Stimulated activated CD4-positive, alpha-beta T cell treated with anti-CD3 and anti-CD28 coated beads, Interleukin-15, amount 100 ng/mL, for 48 hours (primary cell): ENCODE measurements at places on chromosomes 6 and 20.

DNA sequence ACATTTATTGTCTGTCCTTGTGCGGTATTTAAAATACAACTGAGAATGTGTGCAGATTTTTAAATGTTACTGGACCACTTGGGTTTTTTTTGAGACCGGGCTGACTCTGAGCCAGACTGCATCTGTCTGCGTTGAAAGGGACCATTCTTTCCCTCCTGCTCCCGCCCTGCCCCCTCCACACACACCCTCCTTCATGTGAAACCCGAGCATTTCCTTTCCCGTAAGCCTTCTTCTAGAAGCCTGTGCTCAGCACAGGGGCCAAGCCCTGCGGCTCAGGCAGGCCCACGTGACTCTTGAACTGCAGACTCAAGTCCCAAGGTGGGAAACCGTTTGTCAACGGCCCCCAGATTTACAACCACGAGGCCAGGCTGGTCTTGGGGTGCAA is 82.7 kb upstream of the FOXC1 start:
- DNase-seq, result peak; percentile 12

GRCh38 chr6:154749341-154749740 is 16.1 kb downstream of the SCAF8 start:
- no peak for DNase-seq

DNA sequence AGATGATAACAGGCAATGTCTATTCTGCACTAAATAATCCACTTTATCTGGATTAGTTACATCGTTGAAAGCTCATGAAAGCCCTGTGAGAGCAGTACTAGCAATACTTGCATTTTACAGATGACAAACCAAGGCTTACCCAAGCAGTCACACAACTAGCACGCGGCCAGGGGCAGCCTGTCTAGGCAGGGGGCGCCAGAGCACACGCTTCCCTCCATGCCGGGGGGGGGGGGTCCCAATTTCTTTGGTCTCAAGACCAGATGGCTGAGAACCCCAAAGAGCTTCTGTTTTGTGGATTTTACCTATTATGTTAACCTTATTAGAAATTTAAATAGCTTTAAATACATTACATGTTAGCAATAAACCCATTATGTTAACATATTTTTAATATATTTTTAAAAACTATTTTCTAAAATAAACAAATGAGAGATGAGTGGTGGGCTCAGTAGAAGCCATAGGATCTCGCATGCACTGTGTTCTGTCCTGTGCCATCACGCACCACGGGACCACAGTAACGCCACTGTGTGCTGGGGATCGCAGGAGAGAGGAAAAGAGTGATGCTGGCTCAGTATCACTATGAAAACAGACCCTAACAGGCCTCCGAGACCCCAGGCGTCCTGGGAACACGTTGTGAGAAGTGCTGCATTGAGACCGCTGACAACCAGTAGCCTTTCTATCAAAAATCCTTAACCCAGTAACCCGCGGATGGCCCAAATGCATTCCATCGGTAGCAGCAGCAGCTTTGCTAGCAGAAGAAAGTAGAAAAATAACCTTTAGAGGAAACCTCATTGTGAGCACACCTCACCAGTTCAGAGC is 5.3 kb upstream of the PRR18 start:
- DNase-seq, result no peak

- no peak for DNase-seq
Observed at GRCh38 chr20:20024942-20025341, 7.8 kb downstream of the NAA20 start.

- DNase-seq, result no peak
Observed at GRCh38 chr6:102742028-102742427, 1348.5 kb downstream of the GRIK2 start.

DNA sequence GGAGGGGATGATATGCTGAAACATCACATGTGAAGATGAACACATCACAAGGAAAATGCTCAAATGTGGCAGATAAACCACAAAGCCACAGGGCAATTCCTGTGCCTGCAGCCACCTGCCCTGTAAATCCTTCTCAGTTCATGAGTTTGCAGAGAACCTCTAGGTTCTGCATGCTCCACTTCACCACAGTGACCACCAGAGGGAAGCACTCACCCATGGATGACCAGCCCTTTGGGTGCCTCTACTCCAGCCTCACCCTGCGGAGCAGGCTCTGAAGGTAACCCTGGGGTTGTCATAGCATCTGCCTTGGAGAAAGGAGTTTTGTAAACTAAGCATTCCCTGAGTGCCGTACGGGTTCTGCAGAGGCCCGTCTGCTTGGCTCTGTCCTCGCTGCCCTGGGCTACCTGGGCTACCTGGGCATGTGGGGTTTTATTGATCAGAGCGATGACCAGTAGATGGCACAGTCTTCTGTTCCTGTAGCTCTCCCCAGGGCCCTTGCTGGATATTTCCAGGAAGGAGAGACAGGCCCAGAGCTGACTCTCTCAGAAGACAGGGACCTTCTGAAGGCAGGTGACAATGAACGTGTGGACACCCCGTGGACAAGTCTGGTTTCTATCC is 31.7 kb upstream of the CST1 start:
- DNase-seq, result no peak

GRCh38 chr6:150263765-150264404 is 104.9 kb upstream of the IYD start:
- DNase-seq, result no peak

DNA sequence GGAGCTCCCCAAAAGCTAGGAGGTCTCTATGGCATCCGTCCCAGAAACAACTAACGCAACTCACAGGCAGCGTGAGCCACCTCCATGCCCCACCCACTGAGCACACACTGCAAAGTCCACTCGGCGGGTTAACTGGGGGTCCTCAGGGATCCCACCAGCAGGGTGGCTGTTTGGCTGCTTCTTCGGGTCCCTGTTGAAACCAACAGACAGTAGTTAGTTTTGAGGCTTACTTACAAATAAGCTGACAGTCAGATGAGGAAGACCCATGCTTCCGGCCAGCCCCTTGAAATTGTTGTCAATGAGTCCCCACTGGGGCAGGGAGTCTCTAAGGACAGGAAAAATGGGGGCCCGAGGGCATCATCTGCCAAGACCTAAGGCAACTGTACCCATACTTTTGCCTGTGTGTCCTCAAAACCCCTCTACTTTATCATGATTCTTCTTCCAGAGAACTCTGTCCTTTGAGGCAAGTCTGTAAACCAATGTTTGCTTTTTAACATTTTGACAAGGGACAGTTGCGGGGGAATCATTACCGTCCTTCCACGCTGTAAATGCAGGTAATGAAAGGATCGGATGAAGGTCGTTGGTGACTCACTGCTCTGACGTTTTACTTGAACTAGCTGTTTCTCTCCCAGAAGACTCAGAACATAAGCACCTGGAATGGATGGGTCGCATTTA is 2.2 kb upstream of the PCK1 start:
- no peak for DNase-seq

GRCh38 chr20:13158369-13158768 is 62.7 kb upstream of the ISM1 start:
- DNase-seq, result no peak

GRCh38 chr6:37339741-37340638 is 13.8 kb upstream of the RNF8 start:
- DNase-seq, result no peak

- no peak for DNase-seq
Observed at GRCh38 chr20:47233333-47234188, 122.9 kb downstream of the ZMYND8 start.

GRCh38 chr6:39887692-39888450 is 46.4 kb downstream of the MOCS1 start:
- no peak for DNase-seq

DNA sequence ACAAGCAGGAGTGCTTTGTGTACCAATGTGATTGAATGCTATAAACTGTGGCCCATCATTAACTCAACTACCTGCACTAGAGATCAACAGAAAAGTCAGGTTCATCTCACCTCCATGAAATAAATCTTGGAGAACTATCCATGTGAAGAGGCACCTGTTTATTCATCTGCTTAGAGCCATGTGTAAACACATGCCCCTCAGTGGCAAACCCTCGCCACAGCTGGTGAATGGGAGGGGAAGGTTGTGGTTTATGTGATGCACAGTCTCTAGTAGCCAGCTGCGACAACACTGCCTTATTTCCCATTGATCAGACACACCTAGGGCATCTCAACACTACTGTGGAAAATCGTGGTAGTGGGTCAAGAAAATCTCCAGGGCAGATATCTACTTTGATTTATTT is 640.2 kb downstream of the PTPRT start:
- no peak for DNase-seq

- no peak for DNase-seq
Observed at GRCh38 chr6:25418454-25419052, 139.4 kb downstream of the CARMIL1 start.

DNA sequence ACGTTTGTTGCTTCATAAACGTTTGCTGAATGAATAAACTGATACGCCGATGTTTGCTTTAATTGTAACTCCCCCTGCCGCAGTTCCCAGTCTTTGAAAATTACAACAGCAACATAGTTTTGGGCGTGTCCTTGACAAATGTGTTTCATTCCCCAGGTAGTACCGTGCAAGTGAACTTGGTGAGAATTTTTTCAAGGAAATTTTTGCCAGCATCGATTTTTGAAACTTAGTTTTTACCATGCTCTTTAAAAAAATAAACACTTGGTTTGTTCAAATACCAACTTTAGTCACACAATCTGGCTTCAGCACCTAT is 60.1 kb downstream of the FAM217A start:
- no peak for DNase-seq

DNA sequence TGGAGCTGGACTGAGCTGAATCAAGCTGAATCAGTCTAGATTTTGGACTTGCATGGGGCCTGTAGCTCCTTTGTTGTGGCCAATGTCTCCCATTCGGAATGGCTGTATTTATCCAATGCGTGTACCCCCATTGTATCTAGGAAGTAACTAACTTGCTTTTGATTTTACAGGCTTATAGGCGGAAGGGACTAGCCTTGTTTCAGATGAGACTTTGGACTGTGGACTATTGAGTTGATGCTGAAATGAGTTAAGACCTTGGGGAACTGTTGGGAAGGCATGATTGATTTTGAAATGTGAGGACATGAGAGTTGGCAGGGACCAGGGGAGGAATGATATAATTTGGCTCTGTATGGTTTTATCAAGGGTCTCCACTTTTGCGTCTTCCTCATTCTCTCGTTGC is 3.0 kb upstream of the TMEM170B start:
- no peak for DNase-seq

GRCh38 chr20:32441638-32442037 is 83.5 kb downstream of the ASXL1 start:
- DNase-seq, result no peak

DNA sequence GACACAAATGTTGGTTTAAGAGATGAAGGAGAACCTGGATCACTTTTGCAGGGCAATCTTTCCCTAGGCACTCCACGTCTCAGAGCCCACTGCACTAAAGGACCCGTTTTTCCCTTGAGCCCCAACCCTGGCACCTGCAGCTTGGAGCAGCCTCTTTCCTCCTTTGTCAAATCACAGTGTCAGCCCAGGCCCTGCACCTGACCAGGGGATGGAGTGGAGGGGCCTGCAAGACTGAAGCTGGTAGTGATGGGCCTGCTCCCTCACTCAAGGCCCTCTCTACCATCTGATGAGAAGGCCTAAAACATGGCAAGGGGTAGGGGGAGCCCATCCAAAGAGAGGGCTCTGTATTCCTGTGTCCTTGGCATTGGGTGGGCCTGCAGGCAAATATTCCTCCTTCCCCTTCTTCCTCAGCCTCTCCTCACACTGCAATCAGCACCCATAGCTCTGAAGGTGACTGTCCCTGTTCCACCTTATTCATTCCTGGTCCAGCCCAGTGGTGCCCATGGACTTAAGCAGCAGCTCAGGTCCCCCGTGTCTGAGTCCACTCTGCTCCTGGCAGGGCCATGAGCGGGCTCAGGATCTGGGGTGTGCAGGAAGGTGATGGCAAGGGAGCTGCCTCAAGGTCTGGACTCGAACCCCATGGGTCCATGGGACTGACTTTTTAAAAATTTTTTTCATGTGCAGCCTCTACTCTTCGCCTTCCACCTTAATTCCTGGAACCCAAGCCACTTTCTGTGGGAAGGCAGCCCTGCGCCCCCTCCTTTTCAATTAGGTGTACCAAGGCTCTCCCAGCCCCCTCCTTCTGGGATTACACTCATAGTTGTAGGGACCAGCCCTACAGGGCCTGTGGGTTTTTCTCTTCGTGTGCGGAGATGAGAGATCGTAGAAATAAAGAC is 6.7 kb downstream of the RAET1G start:
- no peak for DNase-seq

DNA sequence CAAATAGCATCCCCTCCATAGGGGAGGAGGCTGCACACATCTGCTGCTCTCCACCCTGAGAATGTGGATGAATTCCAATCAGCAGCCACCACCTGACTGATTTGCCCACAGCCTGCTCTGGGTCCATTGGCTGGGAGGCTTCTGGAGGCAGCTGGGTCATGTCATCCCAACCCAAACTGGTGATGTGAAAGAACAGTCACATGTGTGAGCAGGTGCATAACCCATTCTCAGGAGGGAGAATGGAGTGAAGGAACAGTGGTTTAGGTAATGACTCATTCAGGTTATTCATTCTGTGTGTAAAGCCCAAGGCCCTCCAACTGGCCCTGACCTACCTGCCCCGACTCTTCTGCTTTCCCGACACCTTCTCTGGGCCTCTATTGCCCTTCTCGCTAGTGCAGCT is 90.9 kb upstream of the GCM1 start:
- no peak for DNase-seq

- no peak for DNase-seq
Observed at GRCh38 chr6:155103816-155104366, 108.8 kb downstream of the TIAM2 start.

DNA sequence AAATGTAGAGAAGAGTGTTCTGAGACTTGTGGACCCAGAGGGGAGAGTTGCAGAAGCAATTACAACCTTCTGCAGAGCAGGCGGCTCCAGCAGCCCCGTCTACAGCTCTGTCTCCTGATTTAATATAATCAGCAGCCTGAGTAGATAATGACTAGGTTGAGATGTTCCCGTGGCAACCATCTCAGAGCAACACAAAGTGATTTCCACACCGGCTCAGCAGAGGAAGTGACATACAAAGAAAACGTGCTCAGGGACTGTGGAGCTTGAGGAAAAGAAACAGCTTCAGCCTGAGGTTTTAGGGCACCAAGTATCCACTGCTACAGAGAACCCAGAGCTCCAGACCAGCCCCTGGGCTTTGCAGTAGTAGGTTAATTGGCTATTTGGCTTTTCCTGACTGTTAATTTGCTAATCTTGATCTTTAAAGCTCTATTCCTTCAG is 136.4 kb downstream of the MTFR2 start:
- DNase-seq, result no peak

GRCh38 chr6:97669191-97670031 is 386.4 kb upstream of the MMS22L start:
- no peak for DNase-seq

GRCh38 chr6:93327857-93328256 is 91.5 kb downstream of the EPHA7 start:
- no peak for DNase-seq
